Hematopoietic multipotent progenitor cell treated with erythropoietin and hydrocortisone succinate and interleukin-3 and kit ligand, for 4 days (in vitro differentiated cells): ENCODE measurements at places on chromosomes 2 and 18.

GRCh38 chr2:156841321-156841720 lies 405.1 kb downstream of the GPD2 start:
- no peak for DNase-seq

DNA sequence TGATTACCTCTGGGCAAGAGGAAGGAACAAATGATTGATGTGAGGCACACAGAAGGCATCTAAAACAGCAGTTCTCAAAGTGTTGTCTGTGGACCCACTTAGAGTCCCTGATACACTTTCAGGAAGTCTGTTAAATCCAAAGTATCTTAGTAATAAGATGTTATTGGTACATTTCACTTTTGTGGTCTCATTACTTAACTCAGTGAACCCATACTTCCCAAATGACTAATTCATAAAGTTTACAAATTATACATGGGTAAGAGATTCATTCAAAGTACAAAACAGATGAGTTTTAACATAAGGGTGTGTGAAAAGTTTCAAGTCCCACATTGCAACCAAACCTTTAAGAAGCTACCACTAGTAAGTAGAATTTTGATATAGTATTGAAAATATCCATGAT lies 440.5 kb downstream of the NUP35 start:
- DNase-seq: no peak

DNA sequence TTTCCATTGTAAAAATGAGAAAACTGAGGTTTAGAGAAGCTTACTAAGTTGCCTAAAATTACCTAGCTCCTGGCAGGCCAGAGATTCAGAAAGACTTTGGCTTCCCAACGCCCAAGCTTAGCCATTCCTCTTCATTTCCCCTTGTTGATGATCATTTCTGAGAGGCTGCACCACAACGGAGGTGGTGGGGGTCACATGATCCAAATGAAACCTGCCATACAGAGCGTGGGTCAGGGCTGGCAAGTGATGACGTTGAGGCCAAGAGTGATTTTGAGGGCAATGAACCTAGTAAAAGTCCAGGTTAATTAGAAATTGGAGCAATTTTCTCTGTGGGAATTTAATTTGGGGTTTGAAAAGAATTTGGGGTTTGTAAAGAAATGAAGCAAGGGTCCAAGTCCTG lies 109.9 kb downstream of the TMEM182 start:
- DNase-seq: no peak

DNA sequence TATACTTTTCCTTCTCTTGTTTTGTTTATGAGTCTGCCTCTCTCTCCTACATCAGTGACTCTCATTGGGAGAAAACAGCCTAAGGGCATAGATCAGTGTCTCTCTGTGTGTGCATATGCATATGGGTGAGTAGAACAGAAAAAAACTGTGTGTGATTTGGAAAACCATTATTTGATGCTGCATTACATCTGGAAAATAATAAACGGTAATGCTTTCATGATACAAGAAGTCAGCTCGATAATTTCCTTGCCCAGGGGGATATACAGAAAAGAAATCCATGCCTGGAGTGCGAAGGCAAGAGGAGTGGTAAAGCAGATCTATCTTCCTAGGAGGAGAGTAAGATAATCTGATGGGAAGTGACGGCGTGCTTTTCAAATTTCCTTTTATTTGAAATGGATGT lies 221.5 kb upstream of the LYPD1 start:
- DNase-seq: no peak

- no peak for DNase-seq
These were observed 23.4 kb downstream of the NR4A2 start for GRCh38 chr2:156309167-156309566.

GRCh38 chr2:5250482-5250881 lies 441.7 kb upstream of the SOX11 start:
- no peak for DNase-seq

- peak; percentile 29 for DNase-seq
These were observed 20.5 kb upstream of the IL1RL2 start for GRCh38 chr2:102166189-102166845.

DNA sequence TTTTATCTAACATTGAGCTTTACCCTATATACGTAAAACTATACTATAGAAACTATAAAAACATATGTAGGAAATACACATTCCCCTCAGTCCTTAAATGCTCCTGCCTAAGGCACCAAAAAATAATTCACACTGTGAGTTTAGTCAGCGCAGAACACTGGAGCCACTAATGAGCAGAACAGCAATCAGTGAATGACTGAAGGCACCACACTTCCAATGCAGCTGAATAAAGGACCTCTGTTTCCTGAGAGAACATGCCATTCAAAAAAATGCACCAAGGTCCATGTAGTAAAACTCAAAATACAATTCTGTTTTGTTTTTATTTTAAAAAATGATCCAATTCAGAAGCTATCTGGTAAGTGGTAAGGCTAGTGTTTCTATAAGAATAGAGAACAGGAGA lies 1280.6 kb upstream of the NRXN1 start:
- no peak for DNase-seq

DNA sequence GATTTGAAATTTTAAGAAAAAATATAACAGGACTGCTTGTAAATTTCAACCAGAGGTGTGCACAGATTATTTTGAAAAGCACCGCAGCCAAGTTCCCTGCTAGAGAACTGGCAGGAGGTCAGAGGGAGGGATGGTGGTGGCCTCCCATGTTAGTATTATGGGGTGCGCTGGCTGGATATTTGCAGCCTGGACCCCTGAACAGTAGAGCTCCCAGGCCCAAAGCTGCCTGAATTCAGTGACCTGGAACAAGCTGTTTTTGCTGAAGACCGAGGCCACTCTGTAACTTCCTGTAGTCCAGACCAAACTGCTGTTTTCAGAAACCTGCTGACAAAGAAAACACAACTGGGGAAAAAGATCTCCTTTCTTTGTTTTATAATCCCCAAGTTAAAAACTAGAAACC lies 314.3 kb downstream of the TNS1 start:
- no peak for DNase-seq

GRCh38 chr2:190802626-190803209 lies 77.9 kb upstream of the GLS start:
- DNase-seq: peak; percentile 39

GRCh38 chr18:38241216-38241615 lies 675.6 kb upstream of the CELF4 start:
- DNase-seq: no peak

DNA sequence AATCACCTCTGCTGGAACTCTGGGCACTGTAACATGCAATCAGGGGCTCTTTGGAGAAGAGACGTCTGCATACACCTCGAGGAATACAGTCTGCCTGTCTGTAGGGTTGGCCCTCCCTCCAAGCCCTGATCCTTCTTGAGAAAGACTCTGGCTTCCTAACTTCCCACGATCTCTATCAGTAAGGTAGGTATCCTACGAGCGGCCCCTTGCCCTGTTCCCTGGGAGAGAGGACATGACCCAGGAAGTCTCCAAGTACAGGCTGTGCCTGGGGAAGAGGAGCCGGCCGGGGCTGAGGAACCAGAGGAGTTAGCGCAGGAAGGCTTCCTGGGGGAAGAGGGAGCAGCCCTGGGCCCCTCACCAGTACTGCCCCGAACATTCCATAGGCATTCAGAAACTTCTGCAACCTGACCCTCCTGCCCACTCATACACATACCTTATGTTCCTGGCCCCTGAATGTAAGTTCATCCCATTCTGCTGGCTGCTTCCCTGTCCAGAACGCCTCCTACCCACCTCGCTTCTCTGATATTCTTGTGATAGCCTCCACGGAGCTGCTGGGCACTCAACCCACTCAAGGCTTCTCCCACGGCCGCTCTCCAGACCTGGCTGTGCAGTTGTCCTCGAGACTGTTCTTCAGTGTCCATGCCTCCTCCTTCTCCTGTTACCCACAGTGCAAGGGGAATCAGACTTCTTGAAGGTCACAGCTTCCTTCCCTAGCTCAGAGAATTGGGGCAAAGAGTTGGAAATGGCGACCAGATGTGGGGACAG lies 116.1 kb downstream of the CYP26B1 start:
- DNase-seq: no peak
